CD4-positive, alpha-beta T cell treated with Interleukin-15 for 1 hour (primary cell): ENCODE measurements at places on chromosomes 3 and 15.
A peak's percentile ranks its signal among the peaks of the same experiment; 100 is the strongest.

- DNase-seq = no peak
Measured at GRCh38 chr3:147409143-147410115, at the start of gene ZIC1. ZIC1 (plus strand) TSS chr3:147409365; CDS start chr3:147410113, 748 bp downstream.

DNA sequence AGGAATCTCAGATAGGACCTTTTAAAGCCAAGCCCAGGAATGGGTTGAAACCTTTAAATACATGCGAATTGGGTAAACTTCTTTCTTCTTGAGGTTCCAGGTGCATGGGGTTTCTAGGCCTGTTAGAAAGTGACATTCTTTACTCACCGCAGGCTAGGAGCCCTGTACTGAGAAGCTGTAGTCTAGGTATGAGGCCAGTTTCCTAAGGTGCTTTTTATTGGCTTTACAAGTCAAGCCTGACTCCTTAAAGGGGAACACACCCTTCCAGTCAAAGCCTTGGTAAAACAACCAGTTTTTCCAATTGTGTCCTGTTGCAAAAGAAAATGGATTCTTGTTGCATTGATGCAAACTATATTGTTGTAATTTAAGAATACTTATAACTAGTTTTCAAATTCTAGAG, 76.1 kb upstream of the ATP11B start:
- no peak for DNase-seq

DNA sequence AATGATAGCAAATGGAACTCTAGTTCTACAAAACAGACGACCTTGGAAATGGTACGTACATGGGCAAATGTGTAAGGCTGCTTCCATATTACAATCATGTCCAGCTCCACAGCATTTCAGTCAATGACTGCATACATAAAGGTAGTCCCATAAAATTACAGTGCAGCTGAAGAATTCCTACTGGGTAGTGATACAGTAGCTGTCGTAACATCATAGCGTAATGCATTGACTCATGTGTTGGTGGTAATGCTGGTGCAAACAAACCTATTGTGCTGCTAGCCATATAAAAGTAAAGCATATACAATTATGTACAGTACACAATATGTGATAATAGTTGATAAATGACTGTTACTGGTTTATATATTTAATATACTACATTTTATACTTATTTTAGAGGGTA, 18.5 kb downstream of the TTC23 start:
- DNase-seq = no peak

DNA sequence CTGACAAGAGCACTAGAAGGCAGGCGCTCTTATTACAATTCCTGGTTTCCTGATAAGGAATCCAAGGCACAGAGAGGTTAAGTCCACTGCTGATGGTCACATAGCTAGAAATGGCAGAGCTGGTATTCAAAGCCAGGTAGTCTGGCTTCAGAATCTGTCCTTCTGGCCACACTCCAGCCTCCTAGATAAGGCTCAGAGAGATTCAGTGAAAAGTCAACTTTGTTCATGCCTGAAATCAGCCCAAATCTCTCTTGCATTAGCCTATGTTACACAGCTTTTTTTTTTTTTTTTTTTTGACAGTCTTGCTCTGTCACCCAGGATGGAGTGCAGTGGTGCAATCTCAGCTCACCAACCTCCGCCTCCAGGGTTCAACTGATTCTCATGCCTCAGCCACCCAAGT, 21.1 kb upstream of the CMTM8 start:
- no peak for DNase-seq

GRCh38 chr3:133963657-133964396, 65.9 kb downstream of the SLCO2A1 start:
- DNase-seq = peak; percentile 2

DNA sequence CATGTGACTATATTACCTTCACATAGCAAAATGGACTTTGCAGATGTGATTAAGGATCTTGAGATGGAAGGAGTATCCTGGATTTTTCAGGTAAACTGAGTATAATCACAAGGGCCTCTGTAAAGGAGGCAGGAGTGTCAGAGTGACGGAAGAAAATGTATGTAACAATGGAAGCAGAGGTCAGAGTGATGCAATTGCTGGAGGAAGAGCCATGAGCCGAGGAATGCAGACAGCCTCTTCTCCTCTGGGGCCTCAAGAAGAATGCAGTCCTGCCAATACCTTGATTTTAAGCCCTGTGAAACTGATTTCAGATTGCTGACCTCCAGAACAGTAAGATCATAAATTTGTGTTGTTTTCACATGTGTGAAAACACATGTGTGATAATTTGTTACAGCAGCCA, 15.1 kb downstream of the HEMK1 start:
- DNase-seq = no peak

- no peak for DNase-seq
Measured at GRCh38 chr3:98339031-98339430, 14.6 kb upstream of the OR5K4 start.

DNA sequence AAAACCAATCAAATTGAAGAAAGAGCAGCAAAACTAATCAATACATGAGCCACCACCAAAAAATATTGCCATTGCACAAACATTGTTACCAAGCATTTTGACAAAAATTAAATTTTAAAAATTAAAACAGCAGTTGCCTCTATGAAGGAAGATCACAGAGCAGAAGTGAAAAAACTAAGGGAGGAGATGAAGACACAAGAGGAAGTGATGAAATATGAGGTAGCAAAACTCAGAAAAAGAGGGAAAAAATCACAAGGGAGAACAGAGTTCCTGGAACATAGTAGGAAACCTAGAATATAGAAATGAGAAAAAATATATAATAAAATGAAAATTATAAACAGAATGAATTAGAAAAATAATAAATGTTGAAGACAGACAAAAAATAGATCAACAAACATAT, 7.3 kb upstream of the SERPINI2 start:
- no peak for DNase-seq

GRCh38 chr3:123302961-123303360, 101.2 kb downstream of the SEC22A start:
- no peak for DNase-seq

DNA sequence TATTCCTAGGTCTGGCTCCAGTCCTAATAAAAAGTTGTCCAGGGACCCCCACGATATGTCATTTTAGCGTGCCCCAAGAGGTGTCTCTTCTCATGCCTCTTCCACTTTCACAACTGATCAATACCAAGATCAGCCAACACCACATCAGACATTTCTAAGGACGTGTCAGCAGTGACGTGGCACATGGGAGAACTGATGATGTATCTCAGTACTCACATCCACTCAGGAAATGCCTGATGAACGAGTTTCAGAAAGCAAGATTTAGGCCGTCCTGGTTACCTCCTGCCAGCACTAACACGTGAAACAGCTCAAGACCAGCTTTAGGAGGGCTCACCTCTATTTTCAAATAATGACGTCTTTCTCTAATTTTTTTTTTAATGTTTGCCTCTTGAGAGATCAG, 19.6 kb downstream of the VGLL4 start:
- DNase-seq = peak; percentile 39

- DNase-seq = no peak
Measured at GRCh38 chr3:45986303-45986982, 9.2 kb downstream of the FYCO1 start.

- no peak for DNase-seq
Measured at GRCh38 chr3:86563400-86563970, 427.5 kb downstream of the VGLL3 start.

- no peak for DNase-seq
Measured at GRCh38 chr3:58577269-58577821, at the start of gene FAM107A. FAM107A (minus strand) TSS chr3:58577391; CDS start chr3:58569860, 7,531 bp downstream.

- DNase-seq = peak; percentile 57
Measured at GRCh38 chr15:38017721-38018120, 83.3 kb downstream of the TMCO5A start.

GRCh38 chr3:34998902-34999301, 640.4 kb upstream of the ARPP21 start:
- no peak for DNase-seq

- no peak for DNase-seq
Measured at GRCh38 chr3:132867956-132868355, 145.7 kb upstream of the NPHP3 start.

DNA sequence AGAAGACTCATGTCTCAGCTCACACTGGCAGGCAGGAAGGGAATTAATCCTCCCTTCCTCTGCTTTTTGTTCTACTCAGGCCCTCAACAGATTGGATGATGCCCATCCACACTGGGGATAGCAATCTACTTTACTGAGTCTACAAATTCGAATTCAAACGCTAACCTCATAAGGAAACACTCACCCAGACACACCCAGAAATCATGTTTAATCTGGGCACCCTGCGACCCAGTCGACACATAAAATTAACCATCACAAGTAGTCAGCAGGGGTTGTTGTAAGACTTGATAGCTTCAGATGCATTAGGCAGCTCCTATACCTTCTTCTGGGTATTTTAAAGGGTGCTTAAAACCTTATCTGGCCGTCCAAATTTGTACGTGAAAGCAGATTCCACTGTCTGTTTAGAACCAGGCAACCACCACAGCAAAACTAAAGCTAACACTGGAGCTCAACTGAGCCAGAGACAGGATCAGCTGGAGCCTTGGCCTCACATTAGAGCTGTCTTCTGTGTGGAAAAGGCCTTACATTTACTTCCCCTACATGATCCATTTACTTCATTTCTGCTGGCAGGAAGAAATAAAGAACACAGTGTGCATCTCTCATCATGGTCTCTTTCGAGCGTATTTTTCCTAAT, 407.3 kb upstream of the PPP2R3A start:
- no peak for DNase-seq

DNA sequence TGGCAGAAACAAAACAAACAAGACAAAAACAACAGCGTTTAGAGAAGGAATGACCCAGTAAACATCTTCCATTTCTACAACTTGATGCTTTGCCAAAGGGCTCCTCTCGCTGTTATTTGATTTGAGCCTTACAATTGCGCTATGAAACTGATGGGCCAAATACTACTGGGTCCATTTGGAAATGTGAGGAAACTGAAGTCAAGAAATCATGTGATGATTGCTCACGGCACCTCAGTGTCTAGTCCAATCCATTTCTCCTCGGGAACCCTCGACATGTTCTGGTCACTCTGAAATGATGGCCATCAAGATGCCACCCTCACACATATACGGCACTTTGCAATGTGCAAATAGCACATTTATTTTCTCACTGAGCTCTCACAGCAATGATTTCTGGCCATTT, 136.0 kb downstream of the UACA start:
- no peak for DNase-seq

- DNase-seq = no peak
Measured at GRCh38 chr3:63565220-63565619, 87.3 kb upstream of the SNTN start.

GRCh38 chr15:53208751-53209150, 418.6 kb upstream of the ONECUT1 start:
- no peak for DNase-seq

DNA sequence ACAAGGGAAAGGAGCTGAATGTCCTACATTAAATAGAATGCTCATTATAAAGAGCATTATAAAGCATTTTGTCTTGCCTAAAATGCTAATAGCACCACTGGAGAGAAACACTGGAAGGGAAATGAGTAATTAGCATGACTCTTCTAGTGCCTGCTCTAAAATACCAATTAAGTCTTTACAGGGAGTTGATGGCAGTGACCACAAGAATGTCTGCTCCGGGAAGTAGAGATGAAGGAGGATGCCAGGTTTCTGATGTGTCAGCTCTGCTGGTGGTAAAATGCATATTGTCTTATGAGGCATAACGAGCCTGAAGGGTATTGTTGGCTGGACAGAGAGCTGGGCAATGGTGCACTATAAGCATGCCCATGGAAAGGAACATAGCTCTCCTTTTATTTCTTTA, 49.5 kb downstream of the MYLK start:
- DNase-seq = no peak
